Smooth muscle cell of the brain vasculature (primary cell): ENCODE measurements at places on chromosomes 1 and 21.
A peak's percentile ranks its signal among the peaks of the same experiment; 100 is the strongest.

DNA sequence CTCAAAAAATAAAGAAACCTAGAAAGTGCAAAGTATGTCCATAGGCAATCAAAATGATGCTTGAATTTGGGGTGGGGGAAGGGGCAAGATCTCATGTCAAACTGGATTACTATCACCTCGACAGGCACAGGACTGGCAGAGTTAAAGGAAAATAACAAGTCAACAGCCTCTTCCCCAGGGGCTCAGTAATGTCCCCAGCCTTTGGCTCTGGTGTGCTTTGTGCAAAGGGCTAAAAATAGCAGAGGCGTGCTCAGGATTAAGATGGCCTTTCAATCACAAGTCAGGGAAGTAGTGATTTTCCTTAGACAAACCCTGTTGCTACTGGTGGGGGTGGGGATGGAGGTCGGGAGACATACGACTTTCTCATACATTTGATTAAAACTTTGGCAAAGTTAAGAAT lies 63.5 kb upstream of the OLIG2 start:
- no peak for DNase-seq

DNA sequence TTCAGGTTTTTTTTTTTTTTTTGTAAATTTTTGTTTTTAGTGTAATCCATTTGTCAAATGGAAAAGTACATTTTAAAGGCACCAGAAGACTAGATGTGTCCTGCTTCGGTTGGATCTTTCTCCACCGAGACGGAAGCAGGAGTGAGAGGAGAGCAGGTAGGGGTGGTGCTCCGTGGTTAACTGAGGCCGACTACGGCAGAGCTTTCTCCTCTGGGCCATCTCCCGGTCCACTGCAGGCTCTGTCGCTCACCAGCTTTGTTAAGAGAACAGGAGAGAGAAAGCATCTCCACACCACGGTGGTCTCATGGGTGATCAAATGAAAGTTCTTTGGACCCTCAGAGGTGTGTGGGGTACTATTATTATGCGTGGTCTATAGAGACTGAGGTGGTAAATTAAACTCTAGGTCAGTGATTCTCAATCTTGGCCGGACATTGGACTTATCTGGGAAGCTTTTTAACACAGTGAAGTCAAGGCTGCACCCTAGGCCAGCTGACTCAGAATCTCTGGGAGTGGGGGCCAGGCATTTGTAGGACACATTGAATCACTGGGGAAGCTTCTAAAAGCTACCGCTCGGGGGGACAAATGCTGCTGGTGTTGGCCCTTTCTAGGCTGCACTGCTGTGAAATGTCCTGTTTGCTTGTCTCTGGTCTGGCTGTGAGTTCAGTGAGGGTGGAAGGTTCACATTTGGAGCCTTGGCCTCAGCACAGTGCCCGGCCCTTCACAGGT lies 25.0 kb downstream of the ABCA4 start:
- peak; percentile 47 for DNase-seq

- DNase-seq: no peak
Observed at GRCh38 chr1:119865627-119866026, 30.7 kb downstream of the ADAM30 start.

DNA sequence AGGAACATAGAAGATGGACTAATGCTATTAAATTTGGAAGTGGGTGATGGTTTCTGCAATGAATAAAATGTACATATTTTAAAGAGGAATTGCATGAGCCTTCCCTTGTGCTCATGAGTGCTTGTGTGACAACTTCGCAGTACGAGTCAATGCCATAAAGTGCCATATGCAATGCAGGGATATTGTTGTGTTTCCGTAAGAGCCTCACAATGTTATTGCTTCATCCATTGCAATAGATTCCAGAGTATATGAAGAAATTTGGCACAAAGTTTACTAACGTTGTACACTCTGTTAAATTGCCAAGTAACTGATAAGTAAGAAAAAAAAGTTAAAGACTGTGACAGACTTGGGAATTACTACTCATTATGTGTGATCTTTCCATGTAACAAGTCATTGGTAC lies 22.3 kb downstream of the BTG3 start:
- DNase-seq: no peak

DNA sequence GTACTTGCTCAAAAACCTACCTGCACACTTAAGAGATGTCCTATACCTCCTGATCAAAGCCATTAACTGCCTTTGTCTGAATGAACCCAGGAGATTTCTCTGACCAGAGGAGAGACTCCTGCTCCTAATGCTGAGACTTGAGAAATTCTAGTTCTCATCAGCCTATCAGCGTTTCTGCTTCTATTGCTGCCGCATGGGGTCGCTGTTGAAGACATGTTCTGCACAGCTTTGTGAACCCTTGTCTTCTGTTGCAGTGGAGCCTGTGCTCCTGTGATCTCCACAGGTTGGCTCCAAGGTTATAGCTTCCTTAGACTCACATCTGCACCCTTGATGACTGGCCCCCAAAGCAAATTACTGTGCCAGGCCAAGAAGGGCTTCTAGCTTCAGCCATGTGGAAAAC lies 40.2 kb downstream of the EDN2 start:
- no peak for DNase-seq

GRCh38 chr1:95627244-95627643 lies 393.2 kb downstream of the RWDD3 start:
- DNase-seq: no peak

- DNase-seq: no peak
Observed at GRCh38 chr1:93028542-93028941, 50.5 kb upstream of the MTF2 start.
